ENCODE measurements at places on chromosomes 16 and 17.

DNA sequence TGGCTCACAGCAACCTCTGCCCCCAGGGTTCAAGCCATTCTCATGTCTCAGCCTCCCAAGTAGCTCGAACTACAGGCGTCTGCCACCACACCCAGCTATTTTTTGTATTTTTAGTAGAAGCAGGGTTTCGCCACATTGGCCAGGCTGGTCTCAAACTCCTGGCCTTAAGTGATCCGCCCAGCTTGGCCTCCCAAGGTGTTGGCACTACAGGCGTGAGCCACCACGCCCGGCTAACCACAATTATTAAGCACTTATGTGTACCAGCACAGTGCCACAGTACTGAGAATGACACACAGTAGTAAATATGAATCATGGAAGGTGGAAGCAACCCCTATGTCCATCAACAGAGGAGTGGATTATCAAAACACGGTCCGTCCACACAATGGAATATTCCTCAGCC lies 49.8 kb downstream of the COTL1 start:
- no peak for DNase-seq

- no peak for DNase-seq
These were observed at the start of gene ABCC3 for GRCh38 chr17:50634224-50634914. TSS of gene ABCC3 (plus strand) at chr17:50634881. CDS start at chr17:50634937, 56 bp downstream.

- DNase-seq, result no peak
These were observed 7.8 kb downstream of the ABR start for GRCh38 chr17:1171953-1172352.

- no peak for DNase-seq
These were observed 45.8 kb downstream of the NOS2 start for GRCh38 chr17:27754549-27754948.

GRCh38 chr16:3957344-3957980 lies 76.9 kb upstream of the CREBBP start:
- no peak for DNase-seq

DNA sequence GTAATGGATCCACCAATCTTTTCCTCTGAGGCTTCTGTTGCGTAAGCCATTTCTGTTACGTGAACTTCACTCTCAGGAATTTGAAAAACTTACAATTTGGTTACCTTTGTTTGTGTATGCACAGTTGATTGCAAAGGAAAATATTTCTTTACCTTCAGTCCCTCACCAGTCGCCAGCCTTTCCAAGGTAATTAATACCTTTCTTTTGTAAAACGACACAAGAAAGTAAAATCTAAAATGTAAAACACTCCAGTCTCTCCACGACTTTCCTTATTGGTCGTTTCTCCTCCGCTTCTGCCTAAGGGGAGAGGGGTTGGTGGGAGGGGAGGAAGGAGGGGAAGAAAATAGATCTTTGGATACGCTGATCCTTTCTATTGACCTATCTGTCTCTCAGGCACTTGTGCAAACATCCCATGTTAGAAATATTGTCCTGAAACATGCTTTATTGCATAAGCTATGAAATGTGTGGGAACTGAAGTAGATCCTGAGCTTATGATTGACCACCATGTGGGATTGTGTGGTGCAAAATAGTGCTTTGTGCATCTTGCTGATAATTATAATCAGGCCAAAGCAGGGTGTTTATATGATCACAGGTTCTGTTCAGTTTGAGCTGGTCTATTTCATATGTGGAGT lies 32.4 kb upstream of the EFCAB13 start:
- DNase-seq, result no peak

GRCh38 chr16:6947291-6947690 lies 385.4 kb upstream of the RBFOX1 start:
- no peak for DNase-seq

- DNase-seq, result no peak
These were observed 89.4 kb upstream of the TNRC6C start for GRCh38 chr17:77869041-77869599.

DNA sequence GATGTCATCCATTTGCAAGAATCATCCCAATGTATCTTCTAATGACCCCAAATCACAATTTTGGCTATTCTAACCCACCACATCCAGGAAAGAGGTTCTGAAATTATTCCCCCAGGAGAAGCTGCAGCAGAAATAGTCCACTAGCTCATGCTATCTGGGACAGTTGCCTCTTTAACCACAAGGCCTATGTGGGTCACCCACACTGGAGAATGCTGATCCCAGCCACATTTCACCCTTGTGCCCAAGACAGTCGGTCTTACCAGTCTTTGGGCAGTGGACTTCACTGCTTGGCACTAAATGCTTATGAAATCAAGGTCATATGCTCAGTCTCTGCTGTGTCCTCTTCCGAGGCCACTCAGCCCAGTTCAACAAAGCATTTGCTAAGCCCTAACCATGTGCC lies 27.0 kb downstream of the ABCC12 start:
- DNase-seq, result no peak

GRCh38 chr16:1416521-1416941 lies 2.0 kb upstream of the UNKL start:
- no peak for DNase-seq

DNA sequence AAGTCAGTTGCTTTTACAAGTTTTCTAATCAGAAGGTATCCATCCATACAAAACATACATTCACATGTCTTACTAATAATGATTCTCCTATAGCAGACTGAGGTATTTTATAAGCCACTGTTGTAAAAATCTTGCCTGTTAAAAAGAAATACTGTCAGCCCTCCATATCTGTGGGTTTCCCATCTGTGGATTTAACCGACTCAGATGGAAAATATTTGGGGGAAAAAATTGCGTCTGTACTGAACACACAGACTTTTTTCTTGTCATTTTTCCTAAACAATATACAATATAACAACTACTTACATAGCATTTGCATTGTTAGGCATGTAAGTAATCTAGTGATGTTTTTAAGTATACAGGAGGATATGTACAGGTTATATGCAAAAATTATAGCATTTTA lies 90.4 kb downstream of the PARN start:
- DNase-seq, result no peak

- no peak for DNase-seq
These were observed 287.4 kb downstream of the SLC39A11 start for GRCh38 chr17:72804949-72805707.

DNA sequence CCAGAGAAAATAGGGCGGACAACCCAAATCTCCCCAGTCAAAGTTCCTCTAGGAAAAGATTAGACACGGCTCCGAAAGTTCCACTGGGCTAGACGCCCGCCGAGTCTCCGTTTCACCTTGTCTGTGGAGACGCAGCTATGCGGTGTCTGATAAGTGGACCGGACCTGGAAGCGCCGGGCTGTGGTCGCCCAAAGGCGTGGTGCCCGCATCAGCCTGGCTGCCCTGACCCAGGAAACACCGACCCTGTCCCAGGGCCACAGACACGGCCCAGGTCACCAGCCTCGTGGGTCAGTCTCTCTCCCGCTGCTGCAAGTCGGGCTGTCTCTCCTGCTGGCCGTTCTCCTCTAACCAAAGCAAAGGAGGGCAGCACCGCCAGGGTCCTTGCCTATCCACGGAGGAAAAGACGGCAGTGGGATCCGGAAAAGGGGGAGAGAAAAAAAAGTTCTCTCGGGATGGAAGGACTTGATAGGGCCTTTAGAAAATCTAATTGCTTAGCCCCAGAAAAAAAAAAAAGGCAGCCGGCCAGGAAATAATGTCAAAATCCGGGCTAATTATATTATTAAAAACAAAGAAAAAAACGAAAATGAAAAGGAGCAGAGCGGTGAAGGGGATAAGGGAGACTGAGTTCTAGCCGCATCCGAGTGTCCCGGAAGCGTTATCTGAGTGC lies 13.9 kb upstream of the FOXF1 start:
- DNase-seq, result no peak

GRCh38 chr17:79340333-79341221 lies 266.0 kb downstream of the ENGASE start:
- peak; percentile 96 for DNase-seq

DNA sequence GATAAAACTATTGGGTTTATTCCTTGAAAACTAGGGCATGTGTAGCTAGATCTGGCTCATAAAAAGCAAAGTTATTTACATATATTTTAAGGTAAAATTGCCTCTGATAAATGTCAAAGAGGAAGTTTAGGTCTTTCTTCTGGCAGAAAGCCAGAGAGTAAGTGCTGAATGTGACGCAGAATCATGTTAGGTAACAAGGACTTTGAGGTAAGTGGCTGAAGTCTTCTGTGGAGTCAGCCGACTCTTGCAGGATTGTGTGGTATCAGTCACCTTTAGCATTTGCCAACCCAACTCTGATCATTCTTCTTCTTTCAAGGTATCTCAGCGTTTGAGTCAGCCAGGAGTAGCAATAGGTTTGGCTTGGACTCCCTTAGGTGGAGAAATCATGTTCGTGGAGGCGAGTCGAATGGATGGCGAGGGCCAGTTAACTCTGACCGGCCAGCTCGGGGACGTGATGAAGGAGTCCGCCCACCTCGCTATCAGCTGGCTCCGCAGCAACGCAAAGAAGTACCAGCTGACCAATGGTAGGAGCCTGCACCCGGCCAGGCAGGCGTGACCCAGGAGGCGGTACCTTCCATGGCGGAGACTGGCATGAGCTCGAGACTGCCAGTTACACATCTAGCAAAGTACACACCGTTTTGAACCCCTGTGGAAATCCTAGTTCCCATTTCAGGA lies 37.9 kb downstream of the SIAH1 start:
- DNase-seq, result no peak

- no peak for DNase-seq
These were observed 2.2 kb downstream of the GSPT1 start for GRCh38 chr16:11913425-11914079.

- DNase-seq, result no peak
These were observed 146.1 kb downstream of the NTN1 start for GRCh38 chr17:9167379-9167778.

DNA sequence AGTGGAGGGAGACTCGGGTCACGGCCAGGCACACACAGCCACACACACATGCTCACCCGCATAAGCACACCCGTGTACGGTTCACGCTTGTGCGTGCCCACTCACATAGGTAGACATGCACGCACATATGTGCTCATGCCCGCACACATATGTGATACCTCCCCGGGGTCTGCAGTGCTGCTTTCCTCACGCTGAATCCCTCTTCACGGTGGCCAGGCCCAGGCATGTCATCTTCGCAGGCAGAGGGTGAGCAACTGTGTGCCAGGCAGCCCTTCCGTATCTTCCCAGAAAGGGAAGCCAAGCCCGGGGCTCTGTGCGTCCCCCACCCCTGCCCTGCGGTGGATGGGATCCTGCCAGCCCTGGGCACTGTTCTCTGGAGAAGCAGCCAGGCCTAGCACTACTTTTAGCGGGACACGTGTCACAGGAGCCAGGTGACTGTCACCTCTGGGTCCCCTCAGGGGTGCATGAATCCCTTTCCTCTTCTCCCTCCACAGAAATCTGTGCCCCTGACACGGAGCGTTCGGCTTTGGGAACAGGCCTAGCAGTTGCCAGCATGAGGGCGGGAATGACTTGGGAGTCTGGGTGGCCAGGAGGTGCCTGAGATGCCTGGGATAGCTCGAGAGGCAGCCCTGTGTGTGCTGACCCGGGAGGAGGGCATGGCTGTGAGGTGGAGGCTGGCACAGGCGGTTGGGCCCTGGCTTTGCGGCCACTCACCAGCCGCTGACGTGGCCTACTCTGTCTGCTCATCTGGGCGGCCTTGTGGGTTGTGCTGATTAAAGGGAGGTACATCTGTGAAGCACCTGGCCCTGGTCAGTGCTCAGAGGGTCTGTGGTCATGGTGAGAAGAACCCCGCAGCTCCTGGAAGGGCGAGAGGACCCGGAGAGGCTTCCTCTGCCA lies 47.5 kb downstream of the BAIAP2 start:
- no peak for DNase-seq

DNA sequence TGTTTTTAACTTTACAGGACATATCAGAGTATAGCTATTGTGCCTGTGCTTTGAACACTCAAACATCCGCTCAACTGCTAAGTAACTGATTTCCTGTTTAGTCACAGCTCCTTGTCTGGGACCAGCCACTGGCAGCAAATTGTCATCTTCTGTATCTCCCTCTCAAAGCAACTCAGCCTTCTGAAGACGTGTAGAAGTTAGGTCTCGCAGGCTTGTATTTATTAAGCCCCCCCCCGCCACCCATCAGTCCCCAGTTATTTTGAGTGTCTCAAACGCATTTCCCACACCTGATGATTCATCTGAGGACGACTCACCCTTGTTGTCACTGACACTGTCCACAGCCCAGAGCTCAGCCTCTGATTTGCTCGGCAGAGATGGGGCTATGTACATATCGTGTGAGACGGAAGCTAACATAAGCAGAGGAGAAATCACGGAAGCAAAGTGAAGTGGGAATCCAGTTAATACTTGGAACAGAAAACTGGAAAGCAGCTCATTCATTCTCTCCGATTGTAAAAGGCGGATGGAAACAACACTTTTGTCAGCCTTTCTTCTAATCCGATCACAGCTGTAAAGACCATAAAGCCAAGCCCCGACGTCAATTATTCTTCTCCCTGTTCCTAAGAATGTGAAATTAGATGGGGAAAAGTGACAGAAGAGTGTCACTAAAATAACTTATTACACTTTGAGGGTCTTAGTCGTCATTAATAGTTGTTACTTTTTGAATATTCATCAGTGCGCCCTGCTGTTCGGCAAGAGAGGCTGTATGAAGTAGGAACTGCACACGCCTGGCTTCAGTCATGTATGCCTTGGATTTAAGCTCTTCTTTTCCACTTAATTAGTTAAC lies 64.2 kb downstream of the PITPNC1 start:
- peak; percentile 85 for DNase-seq

- DNase-seq, result no peak
These were observed 15.1 kb downstream of the ABCA9 start for GRCh38 chr17:69045646-69046045.

DNA sequence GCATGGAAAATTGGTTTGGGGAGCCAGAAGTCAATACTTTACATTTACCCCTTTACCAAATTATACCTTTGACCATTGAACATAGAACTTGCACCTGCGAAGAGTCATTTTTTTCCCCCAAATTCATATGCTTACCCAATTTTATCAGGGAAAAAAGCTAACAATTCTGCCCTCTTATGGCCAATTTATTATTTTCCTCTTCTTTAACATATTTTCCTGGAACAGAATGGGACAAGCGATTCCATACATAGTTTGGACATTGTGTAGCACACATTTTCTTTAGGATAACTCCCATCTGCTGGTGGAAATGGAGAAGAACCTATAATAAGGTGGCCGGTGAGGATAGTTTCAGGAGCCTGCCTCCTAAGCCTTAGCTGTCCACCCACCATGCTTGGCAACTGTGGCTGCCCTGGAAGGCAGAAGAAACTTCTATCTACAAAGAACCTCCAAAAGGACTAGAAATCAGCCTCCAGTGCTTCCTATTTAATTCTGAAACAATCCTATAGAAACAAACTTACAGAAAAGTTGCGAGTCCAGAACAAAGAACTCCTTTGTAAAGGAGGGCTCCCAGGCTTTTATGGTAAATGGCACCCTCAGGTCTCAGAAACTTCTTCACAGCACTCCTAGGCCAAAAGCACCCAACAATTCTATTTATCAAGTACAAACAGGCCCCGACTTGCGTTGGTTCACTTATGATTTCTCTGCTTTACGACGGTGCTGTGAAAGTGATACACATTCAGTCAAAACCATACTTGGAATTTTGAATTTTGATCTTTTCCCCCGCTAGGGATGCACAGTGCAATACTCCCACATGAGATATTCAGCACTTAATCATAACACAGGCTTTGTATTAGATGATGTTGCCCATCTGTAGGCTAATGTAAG lies 64.1 kb upstream of the CACNG4 start:
- DNase-seq, result peak; percentile 11
